ENCODE measurements at places on chromosomes 5 and 9. TPM values are rescaled to one million over a fixed set of nuclear protein-coding genes. Genes with fewer than 3 reads are reported as not detected.

Gene HAPLN1
- not detected for total RNA-seq

Gene KIF4B
- not detected for total RNA-seq

Gene SPATA31A5
- total RNA-seq: not detected

Gene MLLT3
- total RNA-seq: 23.1 TPM

Gene SPINK6
- total RNA-seq: not detected

Gene UAP1L1
- total RNA-seq: 10.8 TPM

Measured in Calu3 (cell line).